CD4-positive, alpha-beta T cell treated with Interleukin-6 for 4 hours (primary cell): ENCODE measurements at places on chromosomes 1 and 21.

DNA sequence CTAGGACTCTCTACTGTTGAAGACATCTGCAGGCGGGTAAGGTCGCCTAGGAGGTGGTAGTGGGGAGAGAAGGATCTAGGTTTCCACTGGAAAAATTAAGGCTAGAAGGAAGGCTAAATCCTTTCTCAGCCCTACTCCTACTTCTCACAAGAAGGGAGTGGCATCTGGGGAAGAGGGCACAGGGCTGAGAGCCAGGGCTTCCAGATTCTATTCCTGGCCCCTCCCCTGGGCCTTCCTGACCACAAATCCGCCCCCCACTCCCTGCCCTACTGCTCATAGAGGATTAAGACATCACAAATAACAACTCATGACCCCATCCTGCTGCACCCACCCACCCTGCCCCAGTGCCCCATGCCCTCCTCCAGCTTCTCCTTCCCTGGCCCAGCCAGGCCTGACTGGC lies 2.5 kb downstream of the PHLDA3 start:
- DNase-seq = no peak

GRCh38 chr1:166907763-166908162 lies 31.7 kb upstream of the TADA1 start:
- no peak for DNase-seq

DNA sequence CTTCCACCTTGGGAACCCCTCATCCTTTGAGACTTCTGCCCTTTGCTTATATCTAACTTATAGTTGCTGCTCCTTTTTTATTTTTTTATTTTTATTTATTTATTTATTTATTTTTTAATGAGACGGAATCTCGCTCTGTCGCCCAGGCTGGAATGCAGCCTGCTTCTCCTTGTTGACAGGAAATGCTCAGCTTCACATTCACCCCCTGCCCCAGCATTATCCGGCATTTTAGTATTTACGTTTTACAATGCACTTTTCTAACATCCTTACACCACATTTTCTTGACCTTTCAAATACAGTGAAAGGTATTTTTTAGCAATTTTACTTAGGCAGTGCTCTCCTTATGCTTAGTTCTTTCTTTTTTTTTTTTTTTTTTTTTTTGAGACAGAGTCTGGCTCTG lies 14.9 kb downstream of the CXADR start:
- DNase-seq = no peak

GRCh38 chr1:113998361-113998760 lies 19.1 kb downstream of the OLFML3 start:
- no peak for DNase-seq

DNA sequence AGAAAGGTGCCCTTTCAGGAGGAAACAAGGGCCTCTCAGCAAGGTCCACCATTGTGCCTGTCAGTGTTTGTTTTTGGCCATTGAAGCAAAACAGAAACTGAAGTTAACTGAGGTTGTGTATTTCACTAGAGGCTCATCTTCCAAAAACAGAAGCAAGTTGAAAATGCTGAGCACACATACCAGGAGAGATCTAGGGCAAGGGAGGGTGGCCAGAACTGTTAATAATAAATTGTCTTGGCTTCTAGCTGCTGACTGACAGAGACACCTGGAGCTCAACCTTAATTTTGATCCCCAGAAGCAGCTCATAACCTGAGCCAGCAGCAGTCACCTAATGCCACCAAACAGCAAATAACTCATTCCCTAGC lies 5.2 kb downstream of the AGMAT start:
- no peak for DNase-seq

DNA sequence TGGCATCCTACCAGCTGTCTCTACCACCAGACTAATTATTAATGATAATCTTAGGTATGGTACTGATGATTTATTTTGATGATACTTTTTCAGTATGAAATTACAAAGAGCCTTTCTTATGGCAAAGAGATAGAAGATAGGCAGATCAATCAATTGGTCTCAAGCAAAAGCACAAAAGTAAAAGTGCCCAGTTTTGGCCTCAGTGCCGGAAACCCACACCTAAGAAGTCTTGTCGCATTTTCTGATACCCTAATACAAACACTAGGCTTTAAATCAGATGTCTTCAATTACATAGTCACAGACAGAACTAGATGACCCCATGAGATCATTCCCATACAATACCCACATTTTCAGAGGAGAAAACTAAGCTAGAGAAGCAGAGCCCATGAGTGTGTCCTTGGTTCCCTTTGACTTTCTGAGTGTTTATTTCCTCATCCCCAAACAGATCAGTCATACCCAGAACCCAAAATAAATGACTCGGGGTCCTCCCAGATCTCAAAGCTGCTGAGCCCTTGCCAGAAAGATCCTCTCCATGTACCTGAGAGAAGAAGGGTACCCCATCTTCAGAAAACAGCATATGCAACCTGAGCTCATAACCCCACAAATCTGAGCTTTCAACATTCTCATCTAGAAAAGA lies 7.7 kb downstream of the ITPKB start:
- DNase-seq = no peak
